Pancreas (tissue), 10 donors: ENCODE measurements at places on chromosomes 3 and 15. TPM values are rescaled to one million over a fixed set of nuclear protein-coding genes. Genes with fewer than 3 reads are reported as not detected.

GRCh38 chr3:139716908-139717485 lies 39.2 kb upstream of the NMNAT3 start:
- no peak overlapping the region for H3K27ac ChIP-seq
- no peaks in the 10 kb centered on the region for H3K4me1 ChIP-seq
- H3K4me3 ChIP-seq, result no peak overlapping the region
- no peak for DNase-seq
- no peaks in the 10 kb centered on the region for H3K36me3 ChIP-seq

DNA sequence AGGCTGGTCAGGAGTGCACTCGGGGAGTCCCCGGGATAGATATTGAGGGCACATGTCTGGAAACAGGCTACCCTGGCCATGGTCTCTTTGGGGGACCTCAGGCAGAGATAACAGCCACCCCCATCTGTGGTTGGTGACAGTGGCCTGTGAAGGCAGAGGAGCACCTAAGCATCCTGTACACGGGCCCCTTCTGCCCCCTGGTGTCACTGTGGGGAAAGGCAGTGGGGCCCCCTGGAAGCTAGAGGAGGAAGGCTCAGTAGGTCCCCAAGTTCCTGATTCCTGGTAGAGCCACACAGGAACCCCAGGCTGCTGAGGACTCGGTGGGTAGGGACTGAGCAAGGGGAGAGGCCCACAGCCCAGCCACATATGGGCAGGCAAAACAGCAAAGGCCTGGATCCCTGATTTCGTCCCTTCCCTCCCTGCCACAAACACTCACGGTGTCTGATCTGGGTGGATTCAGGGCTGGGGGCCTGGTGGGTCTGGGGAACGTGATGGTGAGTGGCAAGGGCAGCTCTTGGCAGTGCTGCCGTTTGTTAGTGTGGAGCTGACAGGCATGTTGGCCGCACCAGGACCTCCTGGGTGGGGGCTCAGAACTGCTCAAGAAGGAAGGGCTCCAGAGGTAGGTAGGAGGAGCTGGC lies 14.1 kb upstream of the CXCR6 start:
- no peaks in the 10 kb centered on the region for H3K27me3 ChIP-seq
- H3K4me1 ChIP-seq, result no peaks in the 10 kb centered on the region
- H3K36me3 ChIP-seq, result no peaks in the 10 kb centered on the region
- DNase-seq, result no peak
- no peak overlapping the region for H3K27ac ChIP-seq
- no peak overlapping the region for H3K4me3 ChIP-seq

GRCh38 chr3:114903213-114903612 lies 243.9 kb downstream of the ZBTB20 start:
- DNase-seq, result no peak
- no peaks in the 10 kb centered on the region for H3K36me3 ChIP-seq
- H3K27me3 ChIP-seq, result no peaks in the 10 kb centered on the region
- H3K4me3 ChIP-seq, result no peak overlapping the region
- H3K4me1 ChIP-seq, result peaks cover 39% of the 10 kb centered on the region

DNA sequence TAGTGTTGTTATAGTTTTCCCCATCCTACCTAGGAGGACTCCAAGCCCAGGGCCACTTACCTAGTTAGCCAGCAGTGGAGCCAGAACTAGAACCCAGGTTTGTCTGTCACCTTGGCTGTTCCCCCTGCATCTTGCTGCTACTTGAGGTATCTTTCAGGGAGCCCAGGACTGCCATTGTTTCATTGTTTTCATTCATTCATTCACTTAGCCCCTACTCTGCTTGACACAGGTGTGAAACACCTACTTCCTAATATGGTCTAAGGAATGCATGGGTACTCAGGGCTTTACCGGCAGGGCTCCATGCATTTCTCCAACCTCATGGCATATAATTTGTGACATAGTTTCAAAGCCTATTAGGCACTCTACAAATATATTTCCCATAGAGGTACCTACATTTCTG lies 266.6 kb upstream of the TPM1 start:
- no peaks in the 10 kb centered on the region for H3K4me1 ChIP-seq
- no peak for DNase-seq
- no peak overlapping the region for H3K4me3 ChIP-seq
- H3K36me3 ChIP-seq, result no peaks in the 10 kb centered on the region

GRCh38 chr3:124878561-124879336 lies 8.4 kb downstream of the ITGB5 start:
- H3K27me3 ChIP-seq, result no peaks in the 10 kb centered on the region
- H3K36me3 ChIP-seq, result no peaks in the 10 kb centered on the region
- DNase-seq, result no peak
- H3K27ac ChIP-seq, result no peak overlapping the region

DNA sequence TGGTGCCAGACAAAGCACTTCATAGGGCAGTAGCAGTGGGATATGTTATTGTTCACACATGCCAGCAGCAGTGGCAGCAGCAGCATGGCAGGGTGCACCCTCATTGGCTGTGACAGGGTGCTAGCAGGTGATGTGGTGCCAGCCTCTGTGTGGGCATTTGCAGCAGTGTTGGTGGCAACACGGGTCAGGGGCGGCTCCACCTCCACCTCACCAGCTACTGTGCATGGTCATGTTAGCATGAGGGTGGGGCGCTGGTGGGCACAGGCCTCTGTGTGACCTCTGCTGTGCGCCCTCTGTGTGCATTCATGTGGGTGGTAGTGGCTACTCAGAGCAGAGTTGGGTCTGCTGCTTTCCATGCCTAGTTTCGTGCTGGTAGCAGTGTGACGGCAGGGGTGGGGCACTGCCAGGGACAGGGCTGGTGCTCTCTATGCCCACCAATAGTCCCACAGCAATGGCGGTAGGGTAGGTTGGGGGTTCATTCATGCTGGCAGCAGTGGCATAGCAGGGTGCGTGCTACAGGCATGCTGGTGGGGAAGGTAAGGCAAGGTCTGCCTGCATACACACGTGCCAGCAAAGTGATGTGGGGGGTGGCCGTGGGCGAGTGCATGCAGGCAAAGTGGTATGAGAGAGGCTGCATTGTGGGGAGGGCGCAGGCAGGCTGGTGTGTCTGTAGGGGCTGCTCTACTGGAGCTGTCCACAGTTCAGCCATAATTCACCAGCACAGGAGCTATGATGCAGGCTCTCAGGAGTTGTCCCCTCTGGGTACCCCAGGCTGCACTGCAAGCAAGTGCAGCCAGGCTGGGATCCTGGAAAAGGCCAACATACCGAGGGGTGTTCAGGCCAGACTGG lies 402.7 kb downstream of the GRM7 start:
- H3K27me3 ChIP-seq, result no peaks in the 10 kb centered on the region
- H3K27ac ChIP-seq, result no peak overlapping the region
- H3K4me3 ChIP-seq, result no peak overlapping the region
- no peaks in the 10 kb centered on the region for H3K36me3 ChIP-seq

DNA sequence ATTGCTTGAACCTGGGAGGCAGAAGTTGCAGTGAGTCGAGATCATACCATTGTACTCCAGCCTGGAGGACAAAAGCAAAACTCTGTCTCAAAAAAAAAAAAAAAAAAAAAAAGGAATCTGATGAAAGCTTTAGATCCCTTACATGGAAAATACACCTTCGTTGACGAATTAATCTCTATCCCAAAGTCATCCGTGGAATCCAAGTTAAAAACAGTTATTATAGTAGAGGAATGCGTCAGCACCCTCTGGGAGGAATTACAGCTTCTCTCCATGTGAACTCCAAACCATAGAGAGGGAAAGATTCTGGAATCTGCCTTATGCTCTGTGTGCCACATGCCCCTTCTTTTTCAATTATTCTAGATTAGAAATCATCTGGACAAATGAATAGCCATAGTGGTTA lies 192.3 kb upstream of the C2CD4B start:
- no peaks in the 10 kb centered on the region for H3K36me3 ChIP-seq
- H3K4me1 ChIP-seq, result no peaks in the 10 kb centered on the region
- H3K27ac ChIP-seq, result no peak overlapping the region
- no peak for DNase-seq
- H3K27me3 ChIP-seq, result no peaks in the 10 kb centered on the region
- H3K4me3 ChIP-seq, result no peak overlapping the region

The CLSTN2 gene
- 9.3 TPM for total RNA-seq

The BUB1B gene
- 1.8 TPM for total RNA-seq

DNA sequence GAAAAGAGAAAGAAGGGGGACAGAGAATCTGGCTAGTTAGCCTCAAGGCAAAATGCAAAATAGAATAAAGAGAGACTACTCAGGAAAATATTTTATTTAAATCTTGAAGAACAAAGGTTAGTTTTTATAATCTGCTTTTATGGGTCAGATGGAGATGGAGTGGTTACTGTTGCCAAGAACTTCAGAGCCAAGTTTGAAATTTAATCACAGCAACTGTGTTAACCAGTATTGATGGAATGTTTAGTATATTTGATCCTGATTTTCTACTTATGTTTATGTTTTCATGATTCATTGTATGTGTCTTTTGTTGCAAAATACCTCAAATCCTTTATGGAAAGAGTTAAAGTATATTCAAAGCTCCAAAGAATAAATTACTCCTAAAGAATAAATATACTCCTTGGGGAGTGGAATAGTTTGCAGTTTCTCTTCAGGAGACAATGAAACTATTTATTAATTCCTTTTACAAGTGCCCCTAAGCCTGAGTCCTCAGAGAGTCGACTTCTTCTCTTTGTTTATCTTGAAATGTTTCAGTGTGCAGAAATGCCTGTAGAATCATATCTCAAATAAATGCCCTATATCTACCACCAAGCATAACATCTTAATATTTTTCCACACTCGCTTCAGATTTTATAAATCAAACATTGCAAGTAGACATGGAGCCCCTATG lies 60.9 kb upstream of the THSD4 start:
- no peaks in the 10 kb centered on the region for H3K27me3 ChIP-seq
- no peak overlapping the region for H3K27ac ChIP-seq
- no peaks in the 10 kb centered on the region for H3K4me1 ChIP-seq
- no peak for DNase-seq
- H3K4me3 ChIP-seq, result no peak overlapping the region
- no peaks in the 10 kb centered on the region for H3K36me3 ChIP-seq

The PLA2G4E gene
- not detected for total RNA-seq

The ITIH3 gene
- total RNA-seq, result 0.29 TPM

GRCh38 chr15:47754312-47754711 lies 37.0 kb downstream of the SEMA6D start:
- no peaks in the 10 kb centered on the region for H3K4me1 ChIP-seq
- H3K36me3 ChIP-seq, result no peaks in the 10 kb centered on the region
- DNase-seq, result no peak
- no peaks in the 10 kb centered on the region for H3K27me3 ChIP-seq

GRCh38 chr3:90015688-90016356 lies 908.4 kb downstream of the EPHA3 start:
- H3K27me3 ChIP-seq, result no peaks in the 10 kb centered on the region
- DNase-seq, result no peak
- H3K4me1 ChIP-seq, result no peaks in the 10 kb centered on the region
- H3K36me3 ChIP-seq, result no peaks in the 10 kb centered on the region

DNA sequence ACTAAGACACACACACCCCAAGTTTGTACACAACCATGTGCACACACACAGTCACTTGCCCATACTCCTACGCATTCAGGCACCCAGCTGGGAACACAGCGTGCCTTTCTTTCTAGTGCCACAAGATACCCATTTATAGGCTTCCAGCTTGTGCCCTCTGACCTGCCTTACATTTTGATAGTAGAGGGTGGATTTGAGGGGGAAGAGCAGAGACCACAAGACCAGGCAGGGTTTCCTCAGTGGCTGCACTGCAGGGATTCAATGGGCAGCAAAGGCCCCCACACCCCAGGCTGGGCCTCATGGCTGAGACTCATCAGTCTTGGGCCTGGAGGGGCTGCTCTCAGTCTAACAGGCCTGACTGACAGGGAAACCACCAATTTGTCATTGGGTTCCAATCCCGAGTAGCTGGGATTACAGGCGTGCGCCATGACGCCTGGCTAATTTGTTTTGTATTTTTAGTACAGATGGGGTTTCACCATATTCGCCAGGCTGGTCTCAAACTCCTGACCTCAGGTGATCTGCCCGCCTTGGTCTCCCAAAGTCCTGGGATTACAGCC lies 18.8 kb upstream of the ANKDD1A start:
- no peak overlapping the region for H3K4me3 ChIP-seq
- no peaks in the 10 kb centered on the region for H3K36me3 ChIP-seq
- H3K27ac ChIP-seq, result peak overlapping the region; percentile 64
- no peak for DNase-seq
- no peaks in the 10 kb centered on the region for H3K27me3 ChIP-seq

The SLC24A5 gene
- not detected for total RNA-seq

The MGA gene
- total RNA-seq, result 24.9 TPM

The PLSCR2 gene
- 0.60 TPM for total RNA-seq

- H3K4me1 ChIP-seq, result no peaks in the 10 kb centered on the region
- H3K36me3 ChIP-seq, result no peaks in the 10 kb centered on the region
- DNase-seq, result no peak
- H3K4me3 ChIP-seq, result no peak overlapping the region
- no peak overlapping the region for H3K27ac ChIP-seq
Measured at GRCh38 chr15:73361337-73361736, 7.4 kb downstream of the HCN4 start.

- H3K27ac ChIP-seq, result no peak overlapping the region
- no peaks in the 10 kb centered on the region for H3K4me1 ChIP-seq
- no peak for DNase-seq
- no peaks in the 10 kb centered on the region for H3K27me3 ChIP-seq
- H3K4me3 ChIP-seq, result no peak overlapping the region
- H3K36me3 ChIP-seq, result no peaks in the 10 kb centered on the region
Measured at GRCh38 chr15:67340630-67341029, 86.0 kb downstream of the IQCH start.

GRCh38 chr15:68755731-68756130 lies 65.0 kb downstream of the ANP32A start:
- H3K27me3 ChIP-seq, result no peaks in the 10 kb centered on the region
- no peaks in the 10 kb centered on the region for H3K36me3 ChIP-seq
- DNase-seq, result no peak
- no peak overlapping the region for H3K27ac ChIP-seq
- H3K4me3 ChIP-seq, result no peak overlapping the region
- no peaks in the 10 kb centered on the region for H3K4me1 ChIP-seq

DNA sequence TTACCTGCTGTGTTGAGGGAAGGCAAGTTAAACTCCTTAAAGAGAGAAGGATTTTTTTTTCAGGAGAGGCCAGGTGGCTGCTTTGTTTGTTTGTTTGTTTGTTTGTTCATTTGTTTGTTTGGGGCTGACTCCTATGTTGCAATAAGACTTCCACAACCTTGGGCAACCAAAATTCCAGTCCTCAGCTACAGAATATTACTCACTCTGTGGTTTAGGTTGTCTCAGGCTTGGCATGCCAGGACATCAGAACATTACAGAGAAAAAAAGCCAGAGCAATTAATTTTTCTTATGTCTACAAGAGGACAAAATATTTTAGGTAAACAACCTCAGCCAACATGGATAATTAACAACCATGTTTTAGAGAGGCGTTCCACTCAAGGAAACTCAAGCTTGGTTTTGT lies 156.7 kb upstream of the ATP11B start:
- no peaks in the 10 kb centered on the region for H3K36me3 ChIP-seq
- DNase-seq, result no peak
- no peaks in the 10 kb centered on the region for H3K4me1 ChIP-seq
- no peak overlapping the region for H3K27ac ChIP-seq

GRCh38 chr3:39978308-39978707 lies 168.9 kb downstream of the MYRIP start:
- no peak for DNase-seq
- no peaks in the 10 kb centered on the region for H3K27me3 ChIP-seq
- peaks cover 6% of the 10 kb centered on the region for H3K4me1 ChIP-seq
- no peak overlapping the region for H3K4me3 ChIP-seq
- no peak overlapping the region for H3K27ac ChIP-seq

GRCh38 chr3:12289524-12289923 lies 654 bp downstream of the PPARG start:
- no peak for DNase-seq
- no peaks in the 10 kb centered on the region for H3K4me1 ChIP-seq
- H3K4me3 ChIP-seq, result no peak overlapping the region
- H3K27ac ChIP-seq, result no peak overlapping the region

GRCh38 chr3:185900228-185900627 lies 37.6 kb downstream of the TRA2B start:
- no peak overlapping the region for H3K4me3 ChIP-seq
- no peaks in the 10 kb centered on the region for H3K36me3 ChIP-seq
- DNase-seq, result no peak
- no peaks in the 10 kb centered on the region for H3K27me3 ChIP-seq
- no peaks in the 10 kb centered on the region for H3K4me1 ChIP-seq
- no peak overlapping the region for H3K27ac ChIP-seq
